ENCODE measurements at places on chromosomes 13 and 19.

DNA sequence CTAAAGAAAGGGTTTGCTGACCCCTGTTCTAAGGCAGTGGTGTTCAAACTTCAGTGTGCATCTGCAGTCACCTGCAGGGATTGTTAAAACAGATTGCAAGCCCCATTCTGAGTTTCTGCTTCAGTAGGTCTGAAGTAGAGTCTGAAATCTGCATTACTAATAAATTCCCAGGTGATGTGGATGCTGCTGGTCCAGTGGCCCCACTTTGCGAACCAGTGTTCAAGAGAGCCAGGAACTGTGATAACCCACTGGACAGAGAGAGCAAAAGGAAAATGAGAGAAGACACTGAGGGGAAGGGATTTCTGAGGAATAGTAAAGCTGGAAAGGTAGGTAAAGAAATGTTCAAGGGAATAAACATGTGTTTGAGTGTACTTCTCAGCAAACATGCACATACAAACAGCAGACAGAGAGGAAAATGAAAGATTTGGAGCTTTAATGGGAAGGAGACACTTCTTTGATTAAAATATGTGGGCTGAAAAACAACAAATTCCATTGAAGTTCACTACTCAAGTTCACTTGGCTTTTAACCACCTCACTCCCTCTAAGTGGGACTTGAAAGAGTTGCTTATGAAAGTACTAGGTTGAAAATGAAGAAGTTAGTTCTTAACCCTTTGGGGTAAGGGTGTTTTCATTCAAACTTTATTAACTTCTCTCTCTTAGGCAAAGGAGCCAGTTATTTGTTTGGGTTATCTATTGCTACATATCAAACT is 26.4 kb upstream of the FAM216B start:
- no peak for DNase-seq

- DNase-seq: no peak
Observed at GRCh38 chr13:113895436-113895835, 31.6 kb upstream of the GAS6 start.

DNA sequence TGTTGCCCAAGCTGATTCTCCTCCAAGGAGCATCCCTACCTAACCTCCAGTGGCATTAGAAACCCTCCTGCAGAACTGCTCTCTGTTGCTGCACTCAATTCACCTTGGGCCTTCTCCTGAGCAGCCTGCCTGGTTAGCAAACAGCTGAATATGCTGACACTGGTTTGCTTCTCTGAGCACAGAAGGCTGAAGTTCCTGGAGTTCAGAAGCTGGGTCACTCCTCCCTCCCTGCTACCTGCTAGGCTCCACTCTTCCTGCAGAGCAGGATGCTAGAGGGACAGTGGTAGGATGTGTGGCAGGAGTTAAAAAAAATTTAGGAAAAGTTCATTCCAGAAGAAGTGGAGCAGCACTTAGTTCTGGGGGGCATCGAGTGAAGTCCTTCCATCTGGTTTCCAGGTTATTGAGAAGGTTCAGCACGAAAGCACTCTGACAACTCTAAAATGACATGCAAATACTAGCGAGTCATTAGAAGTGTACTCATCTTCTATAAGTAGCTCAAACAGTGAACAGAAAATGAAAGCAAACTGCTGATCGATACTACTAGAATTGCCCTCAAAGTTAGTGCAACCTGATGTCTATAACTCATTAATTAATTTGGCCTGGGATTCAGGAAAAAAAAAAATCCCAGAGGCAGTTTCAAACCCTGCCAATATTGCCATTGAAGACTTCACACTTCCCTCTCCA is 293.7 kb downstream of the POU4F1 start:
- DNase-seq: no peak

GRCh38 chr19:30084390-30084819 is 142.4 kb downstream of the URI1 start:
- DNase-seq: no peak

- no peak for DNase-seq
Observed at GRCh38 chr13:104837756-104838155, 1697.7 kb downstream of the EFNB2 start.

GRCh38 chr19:57688011-57688763 is 6.4 kb downstream of the ZNF551 start:
- DNase-seq: no peak

- DNase-seq: no peak
Observed at GRCh38 chr19:30862876-30863275, 486.4 kb downstream of the TSHZ3 start.

DNA sequence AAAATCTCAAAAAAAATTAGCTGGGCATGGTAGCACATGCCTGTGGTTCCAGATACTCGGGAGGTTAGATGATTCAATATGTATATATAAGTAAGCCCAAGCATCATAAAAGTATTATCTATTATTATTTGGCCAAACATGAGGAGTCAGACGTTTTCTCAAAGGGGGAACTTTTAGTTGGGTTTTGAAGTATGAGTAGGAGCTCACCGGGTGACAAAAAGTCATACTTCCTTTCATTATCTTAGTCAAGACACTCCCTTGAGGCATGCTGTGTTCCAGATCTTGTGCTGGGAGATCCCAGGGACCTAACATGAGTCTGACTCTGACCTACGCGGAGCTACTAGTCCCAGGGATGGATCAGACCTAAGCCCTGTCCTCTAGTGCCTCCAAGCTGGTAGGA is 8.2 kb upstream of the MYH14 start:
- no peak for DNase-seq

DNA sequence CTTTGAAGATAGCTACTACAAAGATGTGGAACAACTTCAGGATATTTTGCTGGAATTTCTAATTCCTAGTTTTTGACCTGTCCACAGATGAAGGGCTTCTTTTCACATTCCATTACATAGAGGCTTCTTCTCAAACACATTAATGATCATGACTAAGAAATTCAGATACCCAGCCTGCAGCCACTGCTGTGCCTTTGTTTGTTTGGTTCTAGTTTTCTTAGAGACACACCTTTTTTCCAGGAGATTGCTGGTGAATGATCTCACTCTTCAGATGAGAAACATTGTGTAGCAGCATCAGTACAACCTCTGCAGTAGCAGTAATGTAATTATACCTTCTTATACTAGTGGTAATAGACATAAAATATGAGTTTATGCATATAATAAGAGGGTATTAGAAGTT is 5.0 kb downstream of the TDRD3 start:
- no peak for DNase-seq

GRCh38 chr19:33462112-33462791 is 59.3 kb downstream of the PEPD start:
- DNase-seq: no peak

- DNase-seq: no peak
Observed at GRCh38 chr19:1217366-1217765, 11.8 kb downstream of the STK11 start.

DNA sequence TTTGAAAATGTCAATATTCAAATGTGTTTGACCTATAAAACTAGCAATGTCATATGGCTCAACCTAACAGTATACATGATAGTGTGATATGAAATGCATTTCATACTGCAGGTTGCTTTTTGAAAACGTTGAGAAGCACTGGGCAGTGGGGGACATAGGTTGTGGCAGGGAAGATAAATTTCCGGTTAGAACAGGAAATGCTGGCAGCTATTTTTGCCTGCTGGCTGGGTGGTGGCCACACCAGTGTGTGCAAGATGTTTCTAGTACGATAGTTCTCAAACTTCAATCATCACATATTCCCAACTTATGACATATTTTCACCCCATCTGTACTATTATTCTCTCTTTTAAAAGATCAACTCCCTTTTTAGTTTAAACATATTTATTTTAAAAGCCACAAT is 17.2 kb downstream of the FXYD5 start:
- no peak for DNase-seq

DNA sequence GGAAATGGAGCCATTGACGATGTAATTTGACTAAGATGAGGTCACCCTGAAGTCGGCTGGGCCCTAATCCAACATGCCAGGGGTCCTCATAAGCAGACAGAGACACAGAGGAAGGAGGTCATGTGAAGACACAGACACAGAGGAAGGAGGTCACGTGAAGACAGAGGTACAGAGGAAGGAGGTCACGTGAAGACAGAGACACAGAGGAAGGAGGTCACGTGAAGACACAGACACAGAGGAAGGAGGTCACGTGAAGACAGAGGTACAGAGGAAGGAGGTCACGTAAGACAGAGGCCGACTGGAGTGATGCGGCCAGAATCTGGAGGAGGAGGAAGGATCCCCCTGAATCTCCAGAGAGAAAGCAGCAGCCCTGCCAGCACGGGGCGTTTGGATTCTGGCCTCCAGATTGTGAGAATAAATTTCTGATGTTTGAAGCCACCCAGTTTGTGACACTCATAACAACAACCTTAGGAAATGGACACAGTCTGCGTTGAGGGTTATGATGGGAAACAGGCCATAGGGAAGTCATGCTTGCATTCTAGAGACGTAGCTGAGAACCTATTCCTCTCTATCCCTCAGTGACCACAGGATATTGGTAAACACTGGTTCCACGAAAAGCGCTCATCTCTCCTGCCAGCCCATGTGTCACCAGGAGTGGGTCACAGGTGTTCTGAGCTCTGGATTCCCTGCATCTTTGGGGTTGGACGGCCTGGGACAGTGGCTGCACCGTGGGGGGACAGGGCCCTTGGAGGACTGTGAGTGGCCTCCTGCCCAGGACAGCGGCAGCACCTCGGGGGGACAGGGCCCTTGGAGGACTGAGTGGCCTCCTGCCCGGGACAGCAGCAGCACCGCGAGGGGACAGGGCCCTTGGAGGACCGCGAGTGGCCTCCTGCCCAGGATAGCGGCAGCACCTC is 108.5 kb downstream of the SOX1 start:
- DNase-seq: no peak

- DNase-seq: no peak
Observed at GRCh38 chr19:12872255-12872654, 9.0 kb downstream of the DNASE2 start.

DNA sequence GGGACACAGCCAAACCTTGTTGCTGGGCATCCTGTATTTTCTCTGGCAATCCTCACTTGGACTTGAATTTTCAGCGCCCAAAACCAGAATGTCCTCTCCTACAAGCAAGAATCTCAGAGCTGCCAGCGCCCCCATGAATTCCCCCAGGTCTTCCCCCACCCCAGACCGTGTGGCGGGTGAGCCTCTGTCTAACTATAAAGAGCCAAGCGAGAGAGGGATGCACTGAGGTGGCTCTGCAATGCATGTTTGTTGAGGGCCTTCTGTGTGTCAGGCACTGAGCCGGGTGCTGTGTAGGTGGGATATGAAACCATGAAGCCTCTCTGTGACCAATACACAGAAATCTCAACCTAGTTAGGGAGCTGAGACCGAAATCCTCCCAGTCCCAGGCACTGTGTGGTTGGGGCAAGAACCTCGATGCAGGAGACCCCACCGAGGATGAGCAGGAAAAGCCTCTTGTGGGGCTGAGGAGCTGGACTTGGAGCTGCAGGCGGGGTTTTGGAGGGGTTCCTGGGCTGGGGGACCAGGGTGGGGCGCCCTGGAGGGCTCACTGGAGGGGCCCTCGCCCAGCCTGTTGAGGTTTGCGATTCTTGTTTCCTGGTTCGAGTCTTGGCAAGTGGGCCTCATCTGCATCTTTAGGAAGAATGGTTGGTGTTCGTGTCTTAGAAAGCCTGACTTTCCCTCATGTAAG is 12.4 kb upstream of the PROZ start:
- no peak for DNase-seq

- DNase-seq: peak; percentile 46
Observed at GRCh38 chr19:42253245-42254088, 1.5 kb downstream of the ERF start.

GRCh38 chr19:19528721-19529490 is at the start of gene YJEFN3:
YJEFN3 (plus strand) TSS chr19:19528911; CDS start chr19:19528933, 22 bp downstream.
- DNase-seq: no peak

DNA sequence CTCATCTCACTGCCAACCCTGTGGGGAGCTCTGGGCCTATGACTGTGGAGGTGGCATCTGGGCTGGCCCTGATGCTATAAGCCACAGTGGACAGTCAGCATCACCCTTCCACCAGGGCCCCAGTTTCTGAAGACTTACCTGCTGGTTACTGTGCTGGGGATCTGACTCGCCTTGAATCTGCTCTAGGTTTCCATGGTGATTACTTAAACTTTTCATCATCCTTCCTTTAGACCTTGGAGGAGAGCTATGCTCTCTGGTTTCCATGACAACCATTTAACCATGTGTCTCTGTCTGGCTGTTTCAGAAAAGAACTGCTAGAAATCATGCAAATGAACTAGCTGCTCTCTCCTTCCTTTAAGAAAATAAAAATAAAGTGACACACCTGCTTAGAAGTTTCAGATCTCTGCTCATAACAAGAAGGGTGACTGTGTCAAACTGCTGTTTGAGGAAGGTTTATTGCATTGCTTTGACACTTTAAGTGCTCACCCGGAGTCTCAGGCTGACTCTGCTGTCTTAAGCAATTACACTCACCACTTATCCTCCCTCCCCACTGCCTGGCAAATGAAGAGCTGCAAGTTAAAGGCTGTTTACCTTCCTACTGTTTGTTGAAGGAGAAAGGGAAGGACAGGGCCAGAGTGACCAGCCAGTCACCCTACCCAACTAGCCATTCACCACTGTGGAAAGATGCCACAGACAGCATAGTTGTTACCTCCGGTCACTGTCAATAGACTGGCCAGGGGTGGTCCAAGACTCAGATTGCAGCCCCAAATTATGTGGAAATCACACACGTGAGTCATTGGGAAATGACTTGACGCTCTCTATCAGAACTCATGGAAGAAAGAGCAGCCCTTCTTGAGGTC is 87.6 kb downstream of the HSPH1 start:
- DNase-seq: peak; percentile 88

GRCh38 chr19:11278670-11279069 is 16.3 kb upstream of the DOCK6 start:
- no peak for DNase-seq

DNA sequence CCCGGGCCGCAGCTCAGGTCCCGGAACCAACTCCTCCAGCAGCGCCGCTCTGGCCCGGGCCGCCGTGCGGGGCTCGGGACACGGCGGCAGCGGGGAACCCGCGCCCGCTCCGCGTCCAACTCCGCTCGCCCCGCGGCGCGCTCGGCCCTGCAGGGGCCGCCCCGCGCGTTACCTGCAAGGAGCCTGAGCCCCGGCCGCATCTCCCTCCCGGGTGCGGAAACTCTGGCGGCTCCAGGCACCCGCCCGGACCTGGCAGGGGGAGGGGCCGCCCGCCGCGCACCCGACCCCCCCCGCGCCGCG is at the start of gene TMTC4:
Gene TMTC4, minus strand, starts transcription at position 224 of the 300 bp plus-strand sequence. CDS start 4,433 bp downstream, outside the sequence.
- DNase-seq: no peak

DNA sequence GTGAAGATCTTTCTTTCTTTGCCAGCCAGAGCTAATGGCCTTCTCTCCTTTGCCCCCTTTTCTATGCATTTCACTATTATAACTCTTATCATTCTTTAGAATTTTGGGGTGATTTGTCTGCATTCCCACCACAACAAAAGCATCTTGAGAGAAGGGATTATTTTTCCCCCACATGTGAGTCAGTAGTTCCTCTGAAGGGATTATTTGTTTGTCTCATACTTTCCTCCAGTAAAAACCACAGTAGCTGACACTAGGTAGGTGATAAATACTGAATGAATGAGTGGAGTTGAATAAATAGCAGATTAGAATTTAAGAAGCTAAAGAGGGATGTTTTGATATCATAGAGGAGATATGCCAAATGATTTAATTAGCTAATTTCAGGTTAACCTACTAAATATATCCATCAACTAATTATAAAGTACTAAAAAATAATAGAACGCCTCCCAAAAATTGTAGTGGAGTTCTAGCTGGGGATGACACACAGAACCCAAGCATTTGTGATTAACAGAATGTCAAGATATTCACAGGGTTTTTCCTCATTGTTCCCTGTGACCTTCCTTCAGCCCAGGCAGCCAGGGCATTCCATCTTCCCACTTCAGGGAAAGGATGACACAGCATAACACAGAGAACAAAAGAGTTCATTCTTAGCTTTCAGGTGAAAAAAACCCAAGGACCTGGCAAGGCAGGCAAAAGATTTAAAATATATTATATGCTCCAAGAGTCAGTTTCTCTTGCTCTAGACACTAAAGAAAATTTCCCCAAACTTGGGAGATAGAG is 3.5 kb upstream of the TBC1D4 start:
- no peak for DNase-seq

- no peak for DNase-seq
Observed at GRCh38 chr13:24292481-24292880, 16.9 kb upstream of the C1QTNF9 start.

All from T-helper 2 cell (primary cell).